ENCODE measurements at places on chromosomes 2 and 18.

- DNase-seq, result no peak
Observed at GRCh38 chr18:57813245-57813644, 10.1 kb upstream of the ATP8B1 start.

DNA sequence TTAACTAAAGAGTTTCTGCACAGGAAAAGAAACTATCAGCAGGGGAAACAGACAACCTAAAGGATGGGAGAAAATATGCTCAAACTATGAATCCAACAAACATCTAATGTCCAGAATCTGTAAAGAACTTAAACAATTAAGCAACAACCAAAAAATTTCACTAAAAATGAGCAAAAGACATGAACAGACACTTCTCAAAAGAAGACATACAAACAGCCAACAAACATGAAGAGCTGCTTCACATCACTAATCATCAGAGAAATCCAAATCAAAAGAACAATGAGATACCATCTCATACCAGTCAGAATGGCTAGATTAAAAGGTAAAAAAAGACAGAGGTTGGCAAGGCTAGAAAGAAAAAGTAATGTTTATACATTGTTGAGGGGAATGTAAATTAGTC, 8.8 kb upstream of the GULP1 start:
- no peak for DNase-seq

DNA sequence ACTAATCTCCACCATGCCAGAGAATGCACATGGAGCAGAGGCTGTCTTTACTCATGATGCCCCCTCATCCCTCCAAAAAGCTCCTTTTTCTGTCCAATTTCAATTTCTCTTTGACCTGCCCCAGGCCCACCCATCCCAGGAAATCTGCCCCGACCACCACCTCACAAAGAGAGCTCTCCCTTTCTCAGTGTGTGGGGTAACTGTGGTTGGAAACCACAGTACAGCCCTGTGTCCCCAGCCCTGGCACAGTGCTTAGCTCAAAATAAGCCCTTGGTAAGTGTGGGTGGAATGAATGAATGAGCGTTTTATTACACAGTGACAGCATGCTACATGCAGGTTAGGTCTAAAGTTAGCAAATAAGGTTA, 43.7 kb upstream of the CAB39 start:
- no peak for DNase-seq

DNA sequence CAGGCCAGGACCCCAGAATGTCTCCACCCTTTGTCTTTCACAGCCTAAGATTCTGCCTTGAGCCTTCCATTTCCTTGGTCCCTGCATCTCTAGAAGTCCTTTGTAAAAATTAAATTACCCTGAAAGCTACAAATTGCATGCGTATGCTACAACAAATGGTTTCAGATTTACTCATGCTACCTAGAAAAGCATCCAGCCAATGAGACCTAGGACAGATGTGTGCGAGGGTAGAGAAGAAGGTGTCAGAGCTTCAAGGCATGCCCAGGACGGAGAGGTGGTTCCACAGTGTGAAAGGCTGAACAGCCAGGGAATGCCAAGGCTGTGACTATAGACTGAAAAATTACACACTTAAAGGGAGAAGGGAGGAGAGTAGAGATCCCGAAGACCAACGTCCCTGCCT, 40.2 kb downstream of the CCBE1 start:
- no peak for DNase-seq

DNA sequence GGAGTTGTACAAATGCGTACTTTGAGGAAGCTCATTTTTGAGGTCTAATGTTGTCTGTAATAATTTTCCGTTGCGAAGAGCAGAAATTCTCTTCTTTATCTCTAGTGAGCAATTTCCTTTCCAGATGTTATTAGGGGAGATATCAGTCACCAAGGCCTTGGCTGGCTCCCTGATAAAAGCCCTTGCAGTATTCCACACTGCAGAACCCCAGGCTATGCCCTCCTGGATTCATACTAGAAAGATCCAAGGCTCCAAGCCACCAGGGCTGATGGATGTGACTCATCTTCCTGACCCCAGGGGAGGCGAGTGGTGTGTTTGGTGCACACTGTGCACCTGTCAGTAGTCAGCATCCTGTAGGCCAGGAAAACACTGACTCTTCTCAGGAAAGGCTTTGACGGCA, 34.7 kb downstream of the INO80C start:
- no peak for DNase-seq

GRCh38 chr2:72579591-72580180, 246.1 kb downstream of the EXOC6B start:
- no peak for DNase-seq

DNA sequence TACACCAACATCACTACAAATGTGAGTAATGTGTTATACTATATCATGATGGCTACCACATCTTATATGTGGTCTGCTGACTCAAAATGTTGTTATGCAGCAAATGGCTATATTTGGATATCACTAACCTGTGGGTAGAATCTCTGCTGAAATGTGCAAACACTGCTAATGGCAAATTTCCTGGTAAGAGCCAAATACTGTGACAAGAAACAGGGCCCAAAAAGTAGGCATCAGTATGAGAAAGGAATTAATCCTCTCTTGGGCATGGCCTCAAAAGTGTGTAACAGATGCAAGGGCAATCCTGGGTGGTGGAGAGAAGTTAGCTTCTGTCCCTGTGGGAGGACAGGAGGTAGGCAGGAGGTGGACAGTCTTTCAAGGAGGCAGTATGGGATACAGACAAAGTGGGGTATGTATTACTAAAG, 13.3 kb downstream of the ATF2 start:
- no peak for DNase-seq

DNA sequence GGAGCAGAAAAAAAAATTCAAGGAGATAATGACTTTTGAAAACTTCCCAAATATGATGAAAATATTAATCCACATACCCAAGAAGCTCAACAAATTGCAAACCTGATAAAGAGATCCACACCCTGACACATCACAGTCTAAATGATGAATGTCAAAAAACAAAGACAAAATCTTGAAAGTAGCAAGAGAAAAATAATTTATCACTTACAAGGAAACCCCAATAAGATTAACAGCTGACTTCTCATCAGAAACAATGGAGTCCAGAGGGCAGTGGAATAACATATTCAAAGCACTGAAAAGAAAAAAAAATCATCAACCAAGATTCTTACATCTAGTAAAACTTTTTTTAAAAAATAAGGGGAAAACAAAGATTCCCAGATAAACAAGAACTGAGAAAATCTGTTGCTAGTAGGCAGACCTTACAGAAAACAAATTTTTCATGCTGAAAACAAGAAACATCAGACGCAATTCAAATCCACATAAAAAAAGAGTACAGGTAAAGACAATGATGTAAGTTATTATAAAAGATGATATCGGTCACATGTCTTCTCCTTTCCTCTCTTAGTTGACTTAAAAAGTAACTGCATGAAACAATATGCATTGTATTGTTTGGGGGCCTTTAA, 21.3 kb downstream of the SLC66A2 start:
- no peak for DNase-seq

- no peak for DNase-seq
Observed at GRCh38 chr2:31371691-31372090, 42.9 kb downstream of the XDH start.

- no peak for DNase-seq
Observed at GRCh38 chr2:44774826-44775492, 166.5 kb upstream of the SIX3 start.

GRCh38 chr2:228700638-228701037, 519.2 kb upstream of the SPHKAP start:
- no peak for DNase-seq

- no peak for DNase-seq
Observed at GRCh38 chr2:239588451-239589269, 187.8 kb upstream of the HDAC4 start.

GRCh38 chr18:77528872-77529271, 279.2 kb downstream of the GALR1 start:
- DNase-seq, result no peak

- no peak for DNase-seq
Observed at GRCh38 chr2:23599667-23600066, 214.7 kb downstream of the KLHL29 start.

DNA sequence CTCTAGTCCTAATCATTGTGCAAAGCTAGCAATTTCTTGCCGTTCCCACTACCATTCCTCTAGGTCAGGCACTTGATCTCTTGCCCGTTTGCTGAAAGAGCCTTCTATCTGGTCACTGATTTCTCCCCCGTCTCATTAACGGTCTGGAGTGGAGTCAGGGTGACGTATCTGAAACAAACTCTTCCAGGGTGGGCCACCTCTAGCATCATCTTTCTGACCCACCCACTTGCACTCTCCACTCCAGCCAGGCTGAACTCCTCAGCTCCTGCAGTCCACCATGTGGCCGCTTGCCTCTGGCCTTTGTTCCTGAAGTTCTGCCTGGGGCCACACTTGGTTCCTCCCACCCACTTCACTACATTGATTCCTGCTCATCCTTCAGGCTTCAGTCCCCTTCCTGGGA, 13.3 kb downstream of the BCL2 start:
- DNase-seq, result no peak

DNA sequence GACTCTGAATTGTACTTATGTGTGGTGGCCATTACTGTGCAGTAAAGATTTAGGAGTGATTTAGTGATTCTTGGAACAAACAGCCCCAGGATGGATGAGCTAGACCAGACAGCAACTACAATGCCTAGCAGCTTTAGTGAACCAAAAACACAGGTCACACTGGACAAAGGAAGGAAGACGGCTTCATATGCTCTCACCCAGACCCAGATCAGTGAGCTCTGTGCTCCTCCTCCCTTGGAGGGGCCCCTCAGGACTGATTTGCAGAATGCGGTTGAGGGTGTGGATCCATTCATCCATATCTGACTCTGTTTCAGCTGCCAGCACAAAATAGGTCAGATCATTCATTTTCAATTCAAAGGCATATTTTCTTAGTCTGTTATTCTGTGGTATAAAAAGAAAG, 159.7 kb upstream of the CCDC195 start:
- no peak for DNase-seq

DNA sequence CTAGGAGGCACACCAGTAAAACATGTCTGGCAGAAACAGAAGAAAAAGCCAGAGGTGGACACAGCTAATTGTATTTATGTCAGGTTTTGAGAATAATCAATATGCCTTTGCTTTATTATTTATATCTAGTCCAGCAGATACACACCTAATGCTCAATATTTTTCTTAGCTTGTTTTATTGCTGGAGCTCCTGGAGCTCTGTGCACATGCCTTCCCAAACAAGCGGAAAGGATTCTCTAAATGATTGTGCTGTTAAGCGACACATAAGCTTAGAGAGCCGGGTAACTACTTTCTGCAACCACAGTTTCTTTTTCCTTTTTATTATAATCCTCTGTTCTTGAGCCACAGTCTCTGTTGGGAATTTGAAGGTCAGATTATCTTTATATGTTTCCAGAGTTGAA, 177.3 kb upstream of the ST6GAL2 start:
- no peak for DNase-seq

DNA sequence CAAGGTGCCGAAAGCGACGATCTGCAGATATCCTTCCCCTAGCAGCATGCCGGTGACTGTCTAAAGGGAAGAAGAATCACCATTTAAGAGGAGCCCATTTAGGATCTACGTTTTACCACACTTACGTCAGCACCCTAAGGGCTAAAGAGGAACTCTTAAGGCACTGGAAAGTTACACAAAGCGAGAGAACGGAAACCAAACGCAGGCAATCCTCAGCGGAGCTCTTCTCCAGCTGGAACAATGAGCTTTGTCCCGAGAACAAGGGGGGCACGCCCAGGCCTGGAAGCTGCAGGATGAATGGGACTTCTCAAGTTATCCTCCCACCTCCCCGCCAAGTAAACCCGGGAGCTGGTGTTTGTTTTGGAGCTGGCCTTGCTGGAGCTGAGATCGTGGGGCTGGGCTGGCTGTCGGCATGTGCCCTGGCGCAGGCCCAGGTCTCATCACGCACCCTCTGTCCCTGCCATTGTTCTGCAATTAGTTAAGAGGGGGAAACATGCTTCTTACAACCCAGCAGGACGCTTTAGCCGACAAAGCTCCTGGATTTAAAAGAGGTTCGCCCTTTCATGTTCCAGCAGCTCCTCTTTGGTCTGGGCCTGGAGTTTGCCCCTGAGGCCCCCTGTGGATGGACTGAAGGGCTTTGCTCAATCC, 36.4 kb downstream of the PXDN start:
- DNase-seq, result peak; percentile 88

- DNase-seq, result no peak
Observed at GRCh38 chr2:201157694-201158093, 25.2 kb upstream of the CASP10 start.

DNA sequence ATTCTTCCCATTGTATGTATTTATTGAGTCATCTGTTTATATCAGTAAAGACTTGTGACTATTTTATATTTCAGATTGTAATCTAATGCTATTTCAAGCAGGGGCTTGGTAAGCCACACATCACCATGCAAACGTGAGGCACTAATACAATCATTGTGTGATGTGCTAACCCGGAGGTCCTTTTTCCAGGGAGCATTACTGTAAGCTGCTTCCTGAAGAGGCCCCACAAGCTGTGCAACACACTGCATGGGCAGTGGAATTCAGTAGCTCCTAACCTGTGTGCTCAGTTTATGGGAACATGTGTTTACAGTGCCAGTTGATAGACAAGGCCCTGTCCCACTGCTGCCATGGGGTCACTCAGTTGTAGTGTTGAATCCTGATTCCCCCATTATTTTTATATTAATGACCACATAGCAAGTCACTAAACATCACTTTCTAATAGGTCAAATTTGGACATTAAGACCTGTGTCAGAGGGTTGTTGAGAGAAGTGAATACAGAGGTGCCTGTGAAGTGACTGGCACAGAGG, 162.9 kb downstream of the FHOD3 start:
- no peak for DNase-seq

- DNase-seq, result no peak
Observed at GRCh38 chr18:44917216-44918141, 236.8 kb downstream of the SETBP1 start.

DNA sequence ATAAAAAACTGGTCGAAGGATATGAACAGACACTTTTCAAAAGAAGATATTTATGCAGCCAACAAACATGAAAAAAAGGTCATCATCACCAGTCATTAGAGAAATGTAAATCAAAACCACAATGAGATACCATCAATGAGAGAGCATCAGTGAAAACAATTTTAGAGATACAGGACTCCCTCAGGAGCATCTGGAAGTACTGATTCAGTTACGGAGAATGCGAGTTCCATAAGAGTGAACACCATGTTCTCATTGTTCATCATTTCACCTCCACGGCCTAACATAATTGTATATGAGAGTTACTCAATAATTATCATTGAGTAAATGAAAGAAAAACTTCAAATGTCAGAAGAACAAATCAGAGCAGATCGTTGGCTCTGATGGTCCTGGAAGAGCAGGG, 140.9 kb upstream of the TANK start:
- no peak for DNase-seq

GRCh38 chr2:487186-488079, 189.8 kb downstream of the TMEM18 start:
- DNase-seq, result peak; percentile 29

- DNase-seq, result no peak
Observed at GRCh38 chr2:215755641-215756345, 257.6 kb downstream of the MREG start.

DNA sequence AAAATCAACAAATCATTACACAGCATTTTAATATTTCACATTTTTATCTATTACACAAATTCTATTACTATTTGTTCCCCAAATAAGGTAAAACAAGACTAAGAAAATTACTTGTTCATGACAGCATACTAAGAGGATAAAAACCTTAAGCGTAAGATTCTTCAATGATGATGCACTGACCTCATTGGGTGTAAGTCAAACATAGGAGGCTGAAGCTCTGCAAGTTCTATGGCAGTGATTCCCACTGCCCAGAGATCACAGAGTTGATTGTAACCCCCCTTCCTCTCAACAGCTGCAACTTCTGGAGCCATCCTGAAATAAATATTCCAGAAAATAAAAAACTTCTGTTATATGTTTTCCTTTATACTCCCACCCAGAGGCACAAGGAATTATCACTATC, 82.2 kb upstream of the CDKL4 start:
- no peak for DNase-seq

Data from coronary artery (tissue), 2 donors.